Psoas muscle (tissue), 8 donors: ENCODE measurements at places on chromosomes 6 and 20.

GRCh38 chr6:1027109-1027794 is 284.6 kb upstream of the FOXQ1 start:
- no peak for DNase-seq

DNA sequence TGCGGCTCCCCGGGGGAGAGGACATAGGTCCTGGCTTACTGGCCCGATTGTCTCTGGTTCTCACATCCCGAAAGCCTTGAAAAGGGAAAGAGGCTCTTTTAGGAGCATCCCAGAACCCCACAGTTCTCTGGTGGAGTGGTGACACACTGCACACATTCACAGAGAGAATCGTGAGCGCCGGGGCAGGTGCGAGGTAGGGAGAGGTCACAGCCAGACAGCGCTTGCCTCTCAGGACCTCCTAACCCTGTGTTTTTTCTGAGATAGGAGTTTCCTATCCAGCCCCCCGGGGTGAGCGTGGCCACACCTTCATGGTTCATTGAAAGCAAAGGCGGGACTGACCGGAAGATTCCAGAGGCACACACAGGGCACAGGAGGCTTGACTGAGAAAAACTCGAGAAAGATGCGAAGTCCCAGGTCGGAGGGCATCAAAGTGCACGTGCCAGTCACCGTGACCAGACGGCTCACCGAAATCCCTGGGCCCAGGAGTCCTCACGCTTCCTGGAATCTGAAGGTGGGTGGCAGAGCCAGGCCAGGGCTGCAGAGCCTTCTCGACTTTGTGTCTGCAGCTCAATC is 46.5 kb upstream of the FRMD1 start:
- DNase-seq: peak; percentile 29

DNA sequence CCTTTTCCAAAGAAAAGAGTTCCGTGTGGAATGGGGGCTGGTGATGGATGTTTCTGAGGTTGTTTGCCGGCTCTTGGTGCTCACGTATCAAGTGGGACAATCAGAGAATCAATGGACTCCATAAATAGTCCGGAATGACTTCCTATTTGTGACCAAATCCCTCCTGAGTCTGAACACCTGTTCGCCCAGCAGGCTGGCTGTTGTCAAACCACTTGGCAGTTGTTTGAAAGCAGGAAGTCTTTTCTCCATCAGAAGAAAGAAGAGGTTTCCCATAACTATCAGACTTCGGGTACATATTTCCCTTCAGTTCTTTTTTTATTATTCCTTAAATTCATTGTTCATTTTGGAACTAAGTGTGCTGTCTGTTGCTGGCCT is 154.7 kb upstream of the RIN2 start:
- no peak for DNase-seq

- DNase-seq: no peak
These were observed 10.2 kb upstream of the RNF114 start for GRCh38 chr20:49925901-49926454.

DNA sequence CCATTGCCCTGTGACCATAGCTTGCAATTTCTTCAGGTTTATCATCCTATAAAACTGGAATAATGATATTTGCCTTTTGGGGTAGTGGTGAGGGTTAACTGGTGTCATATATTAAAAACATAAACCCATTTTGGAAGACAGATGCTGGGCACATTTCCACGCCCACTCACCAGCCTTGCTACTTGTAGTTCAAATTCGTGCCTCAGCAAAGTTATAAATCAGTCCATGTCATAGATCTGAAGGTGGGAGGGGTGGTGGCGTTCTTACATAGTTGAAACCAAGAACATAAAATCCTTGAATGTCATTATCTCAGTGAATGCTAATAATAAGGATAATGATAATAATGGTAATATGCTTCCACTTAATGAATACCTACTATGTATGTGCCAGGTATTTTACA is 9.4 kb upstream of the ELMO2 start:
- DNase-seq: no peak
